ENCODE measurements at places on chromosomes 11 and 22.

DNA sequence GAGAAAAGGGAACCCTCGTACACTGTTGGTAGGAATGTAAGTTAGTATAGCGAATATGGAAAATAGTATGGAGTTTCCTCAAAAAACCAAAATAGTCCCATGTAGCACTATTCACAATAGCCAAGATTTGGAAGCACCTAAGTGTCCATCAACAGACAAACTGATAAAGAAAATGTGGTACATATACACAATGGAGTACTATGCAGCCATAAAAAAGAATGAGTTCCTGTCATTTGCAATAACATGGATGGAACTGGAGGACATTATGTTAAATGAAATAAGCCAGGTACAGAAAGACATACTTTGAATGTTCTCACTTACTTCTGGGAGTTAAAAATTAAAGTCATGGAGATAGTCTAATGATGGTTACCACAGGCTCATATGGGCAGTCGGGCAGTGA lies 64.0 kb upstream of the RAB1B start:
- DNase-seq, result no peak

DNA sequence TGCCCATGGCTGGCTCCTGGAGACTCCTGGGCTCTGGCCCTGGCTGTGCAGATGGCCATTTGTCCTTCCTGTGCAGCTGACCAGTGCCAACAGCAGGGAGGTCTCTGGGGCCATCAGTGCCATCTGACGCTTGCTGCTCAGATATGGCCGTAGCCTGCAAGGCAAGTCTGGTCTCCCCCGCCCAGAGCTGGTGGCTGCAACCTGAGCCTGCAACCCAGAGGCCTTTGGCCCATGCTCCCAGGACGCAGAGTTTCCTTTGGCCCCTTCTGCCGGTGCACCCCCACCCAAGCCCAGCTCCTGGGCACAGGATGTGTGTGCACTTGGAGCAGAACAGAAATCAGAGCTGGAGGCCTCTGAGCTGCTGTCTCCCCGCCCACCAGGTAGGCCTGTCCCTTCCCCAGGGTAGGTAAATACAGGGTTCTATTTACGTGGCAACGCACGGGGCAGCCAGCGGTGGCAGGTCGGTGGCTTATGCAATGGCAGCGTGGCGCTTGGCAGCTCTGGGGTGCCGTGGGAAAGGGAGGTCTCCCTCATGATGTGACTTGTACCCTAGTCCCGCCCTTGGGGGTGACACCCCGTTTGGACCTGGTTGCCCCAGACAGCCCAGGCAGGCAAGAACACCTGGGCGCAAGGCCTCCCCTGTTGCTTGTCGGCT lies 21.0 kb upstream of the MYEOV start:
- no peak for DNase-seq

GRCh38 chr11:116558504-116559211 lies 214.1 kb downstream of the BUD13 start:
- no peak for DNase-seq

GRCh38 chr11:26584818-26585217 lies 12.8 kb upstream of the MUC15 start:
- DNase-seq, result no peak

DNA sequence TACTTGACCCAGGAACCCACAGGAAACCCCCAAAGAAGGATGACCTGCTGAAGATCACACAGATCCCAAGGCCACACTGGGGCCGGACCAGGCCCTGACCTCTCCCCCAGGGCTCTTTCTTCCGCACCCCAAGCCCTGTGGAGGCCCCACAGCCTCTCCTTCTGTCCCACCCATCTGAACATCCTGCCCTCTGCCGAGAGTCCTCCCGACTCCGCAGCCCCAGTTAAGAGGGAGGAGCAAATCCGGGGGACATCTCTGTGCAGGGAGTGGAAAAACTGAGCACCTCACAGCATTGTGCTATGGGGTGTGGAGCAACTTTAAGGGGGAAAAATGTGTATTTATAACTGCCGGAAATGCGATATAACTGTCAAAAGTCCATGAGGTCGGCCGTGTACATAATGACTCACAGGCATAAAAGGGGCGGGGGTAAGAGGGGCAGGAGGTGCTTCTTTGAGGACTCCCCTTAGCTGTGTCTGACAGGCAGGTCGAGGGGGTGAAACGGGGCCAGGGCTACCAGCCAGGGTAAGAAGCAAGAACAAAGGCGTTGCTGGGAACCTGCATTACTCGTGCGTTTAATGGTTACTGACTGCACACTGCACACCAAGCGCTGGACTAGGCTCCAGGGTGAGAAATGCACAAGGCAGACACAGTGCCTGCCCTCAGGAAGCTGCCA lies 57.2 kb downstream of the WNT11 start:
- DNase-seq, result no peak

- no peak for DNase-seq
Observed at GRCh38 chr11:111974446-111974845, 37.3 kb downstream of the DIXDC1 start.

DNA sequence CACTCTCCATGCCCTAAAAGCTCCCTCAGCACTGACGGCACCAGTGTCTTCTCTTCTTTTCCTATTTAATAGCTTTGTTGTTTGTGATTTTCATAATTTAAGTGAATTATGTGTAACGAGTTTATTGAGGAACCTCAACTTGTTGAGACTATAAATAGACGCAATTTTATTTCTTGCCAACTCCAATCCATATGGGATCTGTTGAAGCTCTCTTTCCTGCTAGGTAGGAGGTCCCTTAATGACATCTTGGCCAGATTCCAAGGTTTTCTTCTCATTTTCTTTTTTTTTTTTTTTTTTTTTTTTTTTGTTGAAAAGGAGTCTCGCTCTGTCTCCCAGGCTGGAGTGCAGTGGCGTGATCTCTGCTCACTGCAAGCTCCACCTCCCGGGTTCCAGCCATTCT lies 14.2 kb downstream of the RTL6 start:
- DNase-seq, result no peak

GRCh38 chr11:115366826-115367225 lies 137.4 kb downstream of the CADM1 start:
- no peak for DNase-seq

DNA sequence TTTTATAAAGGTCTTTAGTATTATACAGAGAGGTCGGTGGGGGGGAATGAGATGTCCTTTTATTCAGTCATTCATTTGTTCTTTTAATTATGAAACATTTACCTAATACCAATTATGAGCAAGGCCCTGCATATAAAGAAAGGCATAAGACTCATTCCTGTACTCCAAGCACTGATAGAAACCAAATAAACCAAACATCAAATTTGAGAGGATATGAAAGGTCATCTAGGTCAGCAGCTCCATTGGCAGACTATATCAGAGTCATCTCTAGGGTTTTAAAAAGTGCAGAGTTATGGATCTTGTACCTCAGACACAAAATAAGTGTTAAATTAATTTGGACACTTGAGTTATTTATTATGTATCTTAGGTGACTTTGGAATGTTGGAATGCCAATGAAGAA lies 71.5 kb downstream of the CASP12 start:
- no peak for DNase-seq

DNA sequence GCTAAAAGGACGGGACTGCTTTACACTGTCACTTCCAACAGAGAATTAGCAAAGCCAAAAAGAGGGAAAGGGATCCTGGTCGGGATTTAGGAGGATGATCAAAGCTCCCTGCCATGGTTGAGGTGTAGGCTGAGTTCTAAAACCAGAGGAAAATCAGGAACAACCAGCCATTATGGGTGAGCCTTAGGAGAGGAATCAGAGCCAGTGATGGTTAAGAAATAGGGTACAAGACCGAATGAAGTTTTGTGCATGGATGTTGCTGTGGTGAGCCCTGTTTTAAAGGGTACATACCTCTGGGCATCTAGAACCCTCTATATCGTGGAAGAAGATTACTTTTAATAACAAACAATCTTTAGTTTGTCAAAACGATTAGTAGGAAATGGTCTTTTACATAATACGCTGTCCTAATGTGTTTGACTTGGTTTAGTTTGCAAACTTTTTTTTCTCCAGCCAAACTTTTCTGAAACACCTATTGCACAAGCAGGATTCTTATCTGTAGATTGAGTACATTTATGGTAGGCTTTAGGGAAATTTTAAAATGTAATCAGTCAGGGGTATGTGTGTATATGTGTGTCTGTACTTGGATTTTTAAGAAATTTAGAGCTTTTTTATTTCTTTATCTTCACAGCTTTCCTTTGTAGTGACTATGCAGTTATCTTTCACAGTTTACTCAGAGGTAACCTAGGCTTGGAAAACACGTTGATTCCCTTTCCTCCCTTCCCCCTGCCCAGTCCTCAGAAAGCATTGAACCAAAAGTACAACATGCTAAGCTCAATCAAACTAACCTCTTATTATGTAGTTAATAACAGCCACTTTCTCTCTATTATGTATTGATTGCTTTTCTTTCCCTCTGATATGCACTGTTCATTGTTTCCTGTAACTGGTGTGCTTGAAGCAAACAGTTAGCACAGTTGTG lies 26.8 kb downstream of the TRIM44 start:
- DNase-seq, result no peak

All from NCI-H1092 (cell line).